ENCODE measurements at places on chromosomes 5 and 9.
A peak's percentile ranks its signal among the peaks of the same experiment; 100 is the strongest.

- DNase-seq = no peak
Measured at GRCh38 chr5:181200816-181201215, 4.2 kb downstream of the TRIM7 start.

- DNase-seq = no peak
Measured at GRCh38 chr5:137114529-137114928, 384.6 kb downstream of the SPOCK1 start.

DNA sequence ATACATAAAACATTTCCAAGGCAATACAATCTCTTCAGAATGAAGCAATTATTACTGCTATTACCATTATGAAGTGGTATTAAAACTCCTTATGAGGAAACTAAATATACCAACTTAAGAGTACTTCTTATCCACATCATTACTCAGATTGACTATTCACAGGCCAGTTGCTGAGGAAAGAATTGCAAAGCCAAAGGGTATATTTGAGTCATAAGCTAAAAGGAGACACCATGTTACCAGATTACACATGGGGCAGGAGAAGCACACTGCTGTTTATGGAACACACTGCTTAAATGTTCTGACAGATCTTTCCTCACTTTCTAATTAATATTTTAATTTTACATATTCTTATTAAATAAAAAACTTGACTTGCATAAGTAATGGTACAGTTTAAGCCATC is 1726.4 kb upstream of the NUDT12 start:
- no peak for DNase-seq

DNA sequence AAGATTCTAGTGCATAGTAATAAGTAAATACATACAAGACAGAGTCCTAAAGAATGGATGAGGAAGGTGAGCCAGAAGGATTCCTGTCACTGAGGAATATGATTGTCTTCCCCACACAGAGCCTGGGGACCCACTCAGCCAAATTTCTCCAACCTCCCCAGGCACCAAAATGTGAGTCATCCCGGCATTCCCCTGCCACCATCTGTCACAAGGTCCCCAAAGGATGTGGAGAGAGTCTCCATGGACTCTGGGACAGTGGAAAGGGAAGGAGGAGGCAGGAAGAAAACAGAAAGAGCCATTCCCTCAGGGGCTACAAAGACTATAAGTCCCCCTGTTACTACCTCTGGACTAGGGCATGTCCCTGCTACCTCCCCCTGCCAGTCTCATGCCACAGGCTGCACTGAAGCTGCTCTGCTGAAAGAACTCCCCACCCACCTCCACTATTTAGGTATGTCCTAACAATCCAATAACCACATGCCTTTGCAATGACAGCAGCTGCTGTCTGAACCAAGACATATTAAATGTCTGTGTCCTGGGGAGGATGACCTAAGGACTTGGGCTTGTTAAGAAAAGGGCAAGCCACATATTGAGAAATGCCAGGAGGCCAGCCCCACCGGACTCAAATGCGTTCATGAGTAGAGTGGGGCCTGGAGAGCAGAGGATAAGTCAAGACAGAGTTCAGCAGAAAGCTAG is 10.7 kb upstream of the OR5C1 start:
- DNase-seq = no peak

- no peak for DNase-seq
Measured at GRCh38 chr9:114096041-114096511, 3.0 kb downstream of the KIF12 start.

- no peak for DNase-seq
Measured at GRCh38 chr9:78103971-78104433, 72.4 kb upstream of the GNAQ start.

- no peak for DNase-seq
Measured at GRCh38 chr9:18438300-18438925, 35.5 kb upstream of the ADAMTSL1 start.

DNA sequence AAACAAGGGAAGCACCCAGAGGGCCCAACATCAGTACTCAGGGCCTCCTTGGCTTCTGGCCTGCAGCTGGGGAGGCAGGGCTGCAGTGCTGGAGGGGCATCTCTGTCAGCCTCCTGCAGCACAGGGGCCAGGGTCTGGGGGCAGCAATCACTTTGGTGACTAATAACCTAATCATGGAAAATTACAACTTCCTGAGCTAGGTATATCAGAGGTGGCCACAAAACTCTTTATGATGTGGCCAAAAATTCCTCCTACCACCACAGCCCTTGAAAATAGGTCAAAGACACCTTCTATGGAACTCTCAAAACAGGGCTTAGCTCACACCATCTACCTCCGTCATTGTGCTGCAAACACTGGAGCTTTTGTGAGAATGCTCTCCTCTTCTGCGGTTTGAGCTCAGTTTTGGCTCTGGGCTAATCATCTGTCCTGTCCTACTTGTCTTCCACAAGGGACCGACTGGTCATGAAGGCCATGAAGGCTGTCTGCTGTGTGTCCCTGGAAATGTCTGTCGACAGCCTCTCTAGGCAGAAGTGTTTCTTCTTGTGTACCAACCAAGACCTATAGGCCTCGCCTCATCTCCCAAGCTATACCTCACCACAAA is 28.6 kb downstream of the CSF2 start:
- DNase-seq = no peak

- no peak for DNase-seq
Measured at GRCh38 chr5:153373130-153373498, 117.4 kb upstream of the GRIA1 start.

GRCh38 chr5:115639377-115639776 is 13.5 kb upstream of the TMED7 start:
- DNase-seq = no peak

DNA sequence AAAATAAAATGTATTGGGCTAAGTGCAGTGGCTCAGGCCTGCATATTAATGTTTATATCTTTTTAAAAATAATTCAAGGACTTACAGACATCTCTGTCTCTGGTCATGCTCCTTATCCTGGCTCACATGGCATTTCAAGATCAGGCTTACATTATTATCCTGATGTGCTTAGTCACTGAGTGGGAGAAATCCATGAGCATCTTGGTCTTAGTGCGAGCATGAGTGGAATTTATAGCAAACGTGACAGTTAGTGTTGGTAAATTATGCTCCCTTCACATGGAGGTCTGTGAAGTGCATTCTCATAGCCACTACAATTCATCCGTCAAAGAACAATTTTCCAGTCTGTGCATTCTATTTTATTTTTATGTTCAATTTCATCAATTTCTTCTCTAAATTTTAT is 237.8 kb upstream of the EDIL3 start:
- DNase-seq = no peak

DNA sequence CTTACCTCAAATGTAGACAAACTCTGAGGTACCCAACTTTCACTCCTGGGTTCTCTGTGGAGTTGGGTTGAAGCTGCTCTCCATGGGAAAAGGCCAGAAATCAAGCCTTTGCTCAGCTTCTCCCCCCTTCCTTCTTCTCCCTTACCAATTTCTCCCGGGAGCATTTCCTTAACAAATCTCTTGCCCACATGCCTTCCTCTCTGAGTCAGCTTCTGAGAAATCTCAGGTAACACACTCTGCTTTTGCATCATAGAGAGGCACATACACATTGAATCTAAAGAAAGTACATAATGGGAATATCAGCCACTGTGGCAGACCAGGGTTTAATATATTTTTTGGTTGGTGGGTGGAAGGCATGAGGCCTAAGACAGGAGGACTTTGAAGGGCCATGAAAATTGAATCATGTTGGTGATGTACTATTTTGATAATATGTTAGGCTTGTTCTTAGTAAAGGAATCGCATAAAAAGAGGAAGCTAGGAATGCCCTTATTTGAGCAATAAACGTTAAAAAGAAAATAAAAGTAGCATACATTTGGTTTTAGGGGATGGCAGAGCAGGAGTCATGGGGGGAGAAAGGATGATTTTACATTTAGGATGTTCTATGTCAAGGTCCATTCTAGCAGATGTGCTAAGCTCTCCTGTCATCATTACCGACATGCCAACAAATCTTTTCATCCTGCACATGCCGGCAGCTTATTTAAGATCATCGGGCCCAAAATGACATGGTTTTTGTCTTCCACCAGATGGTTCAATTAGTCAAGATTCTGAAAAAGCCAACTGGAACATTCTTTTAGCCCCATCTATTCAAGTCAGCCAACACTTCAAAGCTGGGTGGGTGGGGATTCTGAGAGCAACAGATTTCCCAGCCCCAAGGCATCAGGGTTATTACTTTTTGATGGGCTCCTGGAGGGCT is 199.5 kb upstream of the CLINT1 start:
- DNase-seq = no peak

DNA sequence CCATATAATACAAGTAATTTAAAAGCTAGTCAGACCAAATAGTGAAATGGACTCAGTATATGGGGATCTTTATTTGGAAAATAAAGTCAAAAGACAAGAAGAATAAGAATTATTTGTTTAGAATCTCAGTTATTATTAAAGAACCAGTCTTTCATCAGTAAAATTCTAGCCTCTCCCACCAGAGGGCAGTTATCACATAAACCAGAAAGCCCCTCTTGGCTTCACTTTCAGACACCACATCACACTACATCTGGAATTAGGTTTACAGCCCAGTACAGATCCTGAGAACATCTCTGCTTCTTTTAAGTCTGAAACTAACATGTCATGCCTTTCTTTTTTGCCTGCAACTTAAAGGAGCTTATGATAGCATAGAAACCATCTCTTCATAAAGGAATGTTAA is 12.2 kb upstream of the HSPB3 start:
- peak; percentile 23 for DNase-seq

DNA sequence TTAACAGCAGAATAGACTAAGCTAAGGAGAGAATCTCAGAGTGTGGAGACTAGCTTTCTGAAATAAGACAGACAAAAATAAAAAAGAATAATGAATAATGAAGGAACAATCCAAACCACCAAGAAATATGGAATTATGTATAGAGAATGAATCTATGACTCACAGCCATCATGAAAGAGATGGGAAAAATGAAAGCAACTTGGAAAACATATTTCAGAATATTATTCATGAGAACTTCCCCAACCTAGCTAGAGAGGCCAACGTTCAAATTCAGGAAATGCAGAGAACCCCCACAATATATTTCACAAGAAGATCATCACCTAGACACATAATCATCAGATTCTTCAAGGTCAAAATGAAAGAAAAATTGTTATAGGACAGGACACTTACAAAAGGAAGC is 349.0 kb upstream of the MPDZ start:
- DNase-seq = no peak

GRCh38 chr5:34009610-34010009 is 1.8 kb upstream of the AMACR start:
- no peak for DNase-seq

DNA sequence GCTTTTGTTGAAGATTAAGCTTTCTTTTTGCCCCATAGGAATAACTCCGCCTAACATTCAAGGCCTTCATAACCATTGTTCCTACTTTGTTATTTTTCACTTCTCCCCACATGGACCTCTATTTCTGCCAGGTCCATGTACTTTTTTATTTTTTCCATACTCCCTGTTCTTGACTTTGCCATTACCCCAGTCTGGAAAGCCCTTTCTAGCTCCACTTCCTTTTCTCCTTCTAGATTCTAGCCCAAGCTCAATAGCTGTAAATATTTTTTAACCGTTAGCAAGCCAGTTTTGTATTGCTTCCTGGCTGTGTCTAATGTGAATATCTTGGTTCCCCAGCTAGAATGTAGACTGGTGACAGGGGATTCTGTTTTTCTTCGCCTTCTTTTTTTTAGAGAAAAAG is 26.1 kb downstream of the NCBP1 start:
- DNase-seq = no peak

GRCh38 chr9:113381909-113382411 is 5.2 kb upstream of the HDHD3 start:
- no peak for DNase-seq

- DNase-seq = no peak
Measured at GRCh38 chr9:130770679-130771442, 64.2 kb upstream of the ABL1 start.

- DNase-seq = no peak
Measured at GRCh38 chr5:31847354-31847753, 208.4 kb downstream of the PDZD2 start.

DNA sequence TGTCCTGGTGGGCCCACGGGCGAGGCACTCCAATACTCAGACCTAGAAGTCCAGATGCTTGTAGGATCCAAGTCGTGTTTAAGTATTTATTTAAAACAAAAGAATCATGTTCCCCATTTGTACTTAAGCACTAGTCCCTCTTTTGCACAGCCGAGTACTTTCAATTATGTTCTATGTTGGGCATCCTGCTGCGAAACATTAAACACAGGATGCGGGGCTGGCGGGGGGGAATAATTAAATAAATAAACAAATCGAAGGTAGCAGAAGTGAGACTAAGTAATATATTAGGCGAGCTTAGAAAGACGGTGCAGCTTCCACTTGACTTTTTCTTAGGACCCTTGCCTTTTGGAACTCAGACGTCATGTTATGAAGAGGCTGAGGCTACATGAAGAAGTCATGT is 1129.2 kb upstream of the ACO1 start:
- DNase-seq = no peak

DNA sequence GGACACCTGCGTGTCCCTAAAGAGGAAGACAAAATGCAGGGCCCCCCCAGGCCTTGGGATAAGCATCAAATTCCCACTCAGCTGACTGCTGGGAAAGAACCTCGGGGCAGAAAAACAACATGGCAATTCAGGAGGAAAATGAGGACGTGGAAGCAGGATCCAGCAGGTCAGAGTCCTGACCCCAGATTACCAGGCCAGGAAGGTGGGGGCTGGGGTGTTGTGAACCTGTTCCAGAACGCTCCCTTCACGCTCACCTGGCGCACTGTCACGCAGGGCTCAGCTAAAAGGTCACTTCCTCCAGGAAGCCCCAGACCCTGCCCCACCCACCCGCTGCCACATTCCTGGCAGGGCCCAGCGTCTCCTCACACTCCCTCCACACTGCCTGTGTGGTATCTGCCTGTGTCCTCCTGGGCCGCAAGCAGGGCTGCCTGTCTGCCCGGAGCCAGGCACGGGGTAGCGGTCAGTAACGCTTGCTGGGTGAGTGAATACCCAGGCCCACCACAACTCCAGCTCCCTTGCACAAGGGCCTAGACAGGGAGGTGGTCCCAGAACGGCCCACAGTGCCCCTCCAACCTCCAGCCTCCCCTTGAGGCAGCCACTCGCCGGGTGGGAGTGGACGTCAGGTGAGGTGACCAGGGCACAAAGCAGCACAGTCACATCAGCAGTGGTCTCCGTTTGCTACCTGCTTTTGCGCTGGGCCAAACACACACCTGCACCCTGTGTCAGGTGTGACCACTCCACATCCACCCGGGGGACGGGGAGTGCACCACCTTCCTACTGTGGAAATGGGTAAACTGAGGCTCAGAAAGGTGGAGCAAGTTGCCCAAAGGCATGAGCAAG is 18.1 kb downstream of the VAV2 start:
- no peak for DNase-seq

DNA sequence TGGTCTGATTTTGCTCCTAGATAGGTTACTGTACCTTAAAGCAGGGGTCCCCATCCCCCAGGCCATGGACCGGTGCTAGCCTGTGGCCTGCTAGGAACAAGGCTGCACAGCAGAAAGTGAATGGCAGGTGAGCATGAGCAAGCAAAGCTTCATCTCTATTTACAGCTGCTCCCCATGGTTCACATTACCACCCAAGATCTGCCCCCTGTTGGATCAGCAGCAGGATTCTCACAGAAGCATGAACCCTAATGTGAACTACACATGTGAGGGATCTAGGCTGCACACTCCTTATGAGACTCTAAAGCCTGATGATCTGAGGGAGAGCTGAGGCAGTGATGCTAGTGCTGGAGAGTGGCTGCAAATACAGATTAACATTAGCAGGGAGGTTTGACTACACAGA is 78.1 kb downstream of the DRD1 start:
- DNase-seq = no peak

GRCh38 chr9:87751868-87752267 is 25.9 kb downstream of the CTSL start:
- DNase-seq = no peak

- no peak for DNase-seq
Measured at GRCh38 chr9:94623253-94623652, 16.1 kb downstream of the FBP1 start.

Data from glomerular endothelial cell (primary cell).